T-cell (primary cell): ENCODE measurements at places on chromosomes 2 and 18.

- no peak for DNase-seq
Measured at GRCh38 chr2:35891528-35891927, 464.1 kb upstream of the CRIM1 start.

DNA sequence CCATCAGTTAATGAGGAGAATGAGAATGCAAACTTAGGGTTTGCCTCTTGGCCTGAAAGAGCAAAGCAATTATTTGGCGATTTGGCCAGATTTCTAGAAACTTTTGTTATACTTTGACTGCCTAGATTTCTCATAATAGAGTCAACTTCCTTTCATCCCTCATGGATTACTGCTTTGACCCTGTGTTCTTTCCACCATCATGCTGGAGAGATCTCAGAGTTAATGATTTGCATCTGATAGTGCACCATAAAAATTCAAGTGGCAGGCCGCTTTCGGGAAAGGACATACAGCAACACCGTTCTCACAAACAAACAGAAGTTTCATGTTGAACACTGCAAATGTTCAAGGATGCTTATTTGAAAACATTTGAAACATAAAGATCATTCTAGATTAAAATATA is 143.7 kb upstream of the ZFP36L2 start:
- DNase-seq, result no peak

- no peak for DNase-seq
Measured at GRCh38 chr2:216905649-216906329, 45.9 kb upstream of the TNP1 start.

GRCh38 chr2:234308813-234309195 is 188.1 kb downstream of the ARL4C start:
- DNase-seq, result peak; percentile 78

- DNase-seq, result no peak
Measured at GRCh38 chr2:124649001-124649400, 623.9 kb downstream of the CNTNAP5 start.
